Mesenteric fat pad (tissue), 1 donor: ENCODE measurements at places on chromosomes 7 and 10. TPM values are rescaled to one million over a fixed set of nuclear protein-coding genes. Genes with fewer than 3 reads are reported as not detected.

- DNase-seq: no peak
Observed at GRCh38 chr7:102841290-102841689, 71.5 kb upstream of the LRRC17 start.

GRCh38 chr10:72659694-72660093 is 32.2 kb upstream of the MCU start:
- DNase-seq: no peak

The SPDYE5 gene
- not detected for total RNA-seq

- peak; percentile 71 for DNase-seq
Observed at GRCh38 chr10:80540136-80540535, 2.4 kb downstream of the SH2D4B start.

The NKX2-3 gene
- 2.8 TPM for total RNA-seq

The ITGB8 gene
- total RNA-seq: 6.1 TPM

DNA sequence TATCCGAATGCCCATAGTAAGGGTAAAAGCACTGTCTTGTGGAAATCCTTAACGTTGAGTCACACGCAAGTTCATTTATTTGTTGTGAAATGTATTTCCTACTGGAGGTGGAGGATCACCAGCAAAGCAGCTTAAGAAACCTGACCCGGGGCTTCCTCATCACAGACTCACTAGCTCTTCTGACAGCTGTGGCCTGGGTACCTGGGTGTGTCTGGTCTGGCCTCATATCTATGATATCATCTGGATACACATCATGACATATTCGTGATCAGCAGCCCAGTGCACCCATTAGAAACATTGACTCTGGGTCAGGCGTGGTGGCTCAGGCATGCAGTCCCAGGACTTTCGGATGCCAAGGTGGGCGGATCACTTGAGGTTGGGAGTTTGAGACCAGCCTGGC is 8.8 kb downstream of the DRGX start:
- DNase-seq: no peak

GRCh38 chr7:116028787-116029186 is 1.8 kb downstream of the TFEC start:
- DNase-seq: no peak

DNA sequence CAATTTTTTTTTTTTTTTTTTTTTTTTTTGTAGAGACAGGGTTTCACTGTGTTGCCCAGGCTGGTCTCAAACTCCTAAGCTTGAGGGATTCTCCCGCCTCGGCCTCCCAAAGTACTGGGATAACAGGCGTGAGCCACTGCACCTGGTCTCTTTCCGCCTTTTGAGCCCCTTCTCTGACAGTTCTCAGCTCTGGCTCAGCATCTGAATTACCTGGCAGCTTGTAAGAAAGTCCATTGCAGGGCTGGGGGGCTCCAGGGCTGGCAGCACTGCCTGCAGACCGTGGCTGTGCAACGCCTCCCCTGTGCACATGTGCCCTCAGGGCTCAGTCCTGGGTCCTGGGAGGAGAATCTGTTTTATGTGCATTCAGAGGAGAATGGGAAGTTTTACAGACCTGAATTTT is 37.6 kb downstream of the VWA2 start:
- DNase-seq: peak; percentile 79

GRCh38 chr10:53123311-53123710 is 350.7 kb upstream of the MBL2 start:
- no peak for DNase-seq

The GALNT17 gene
- 2.2 TPM for total RNA-seq
